Skin of body (tissue), 3 donors: ENCODE measurements at places on chromosomes 2 and 18. TPM values are rescaled to one million over a fixed set of nuclear protein-coding genes. Genes with fewer than 3 reads are reported as not detected.

DNA sequence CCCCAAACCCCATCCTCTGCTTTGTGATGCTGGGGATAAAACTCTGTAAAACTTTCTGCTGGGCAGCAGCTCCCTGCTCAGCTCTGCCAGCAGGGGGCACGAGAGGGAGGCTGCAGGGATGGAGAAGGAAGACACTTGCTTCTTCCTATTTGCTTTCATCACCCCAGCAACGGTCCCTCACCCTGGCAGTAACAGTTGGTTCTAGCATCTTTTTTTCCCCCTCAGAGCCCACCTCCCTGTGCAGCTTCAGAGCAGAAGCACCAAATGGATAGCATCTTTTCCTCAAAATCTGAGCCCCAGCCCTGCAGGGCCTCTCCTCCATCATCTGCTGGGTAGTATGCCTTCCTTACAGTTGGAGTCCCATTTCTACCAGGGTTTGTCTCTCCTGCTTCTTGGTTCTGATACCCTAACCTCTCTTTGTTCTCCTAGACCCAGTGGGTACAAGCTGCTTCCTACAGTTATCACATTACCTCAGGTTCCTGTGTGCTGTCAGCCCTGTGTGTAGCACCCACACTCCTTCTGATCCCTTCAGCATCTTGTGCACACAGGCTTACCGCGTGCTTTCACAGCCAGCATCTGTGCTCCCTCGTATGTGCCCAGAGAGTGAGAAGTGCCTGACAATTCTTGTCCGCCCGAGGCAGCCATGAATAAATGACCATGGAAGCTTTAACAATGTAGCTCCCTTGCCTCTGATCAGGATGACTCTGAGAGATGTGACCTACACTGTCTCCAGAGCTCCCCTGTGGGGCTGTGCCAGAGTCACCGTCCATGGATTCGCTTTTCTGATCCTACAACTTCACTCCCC is 14.5 kb downstream of the CKAP2L start:
- peak; percentile 44 for DNase-seq

GRCh38 chr2:55399815-55400214 is 19.8 kb downstream of the CCDC88A start:
- DNase-seq: no peak

Gene GAL3ST2
- total RNA-seq: 0.30 TPM

DNA sequence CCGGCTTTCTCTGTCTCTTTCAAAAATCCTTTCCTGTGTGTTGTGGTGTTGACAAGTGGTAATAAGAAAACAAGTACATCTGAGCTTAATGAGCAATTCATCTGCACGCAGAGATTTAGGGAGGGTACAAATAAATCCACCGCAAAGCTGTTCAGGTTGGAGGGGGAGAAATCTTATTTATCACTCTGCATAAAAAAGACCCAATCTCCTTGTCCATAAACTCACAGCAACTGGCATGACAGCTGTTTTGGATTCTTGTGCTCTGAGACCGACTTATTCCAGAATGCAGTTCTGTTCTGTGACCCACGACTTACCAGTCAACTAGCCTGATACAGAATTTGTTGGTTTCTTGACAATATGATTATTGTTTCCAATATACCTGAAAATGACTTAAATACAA is 380.1 kb downstream of the SOX11 start:
- DNase-seq: no peak

- DNase-seq: no peak
Observed at GRCh38 chr2:124533226-124533954, 508.3 kb downstream of the CNTNAP5 start.

GRCh38 chr2:207073801-207074678 is 91.7 kb downstream of the KLF7 start:
- peak; percentile 59 for DNase-seq

Gene GRHL1
- total RNA-seq: 93.0 TPM

Gene KRTCAP3
- 2.5 TPM for total RNA-seq

Gene CTNNA2
- total RNA-seq: 0.49 TPM

Gene MCEE
- 33.5 TPM for total RNA-seq

GRCh38 chr2:31903109-31903780 is 107.6 kb downstream of the MEMO1 start:
- DNase-seq: no peak

DNA sequence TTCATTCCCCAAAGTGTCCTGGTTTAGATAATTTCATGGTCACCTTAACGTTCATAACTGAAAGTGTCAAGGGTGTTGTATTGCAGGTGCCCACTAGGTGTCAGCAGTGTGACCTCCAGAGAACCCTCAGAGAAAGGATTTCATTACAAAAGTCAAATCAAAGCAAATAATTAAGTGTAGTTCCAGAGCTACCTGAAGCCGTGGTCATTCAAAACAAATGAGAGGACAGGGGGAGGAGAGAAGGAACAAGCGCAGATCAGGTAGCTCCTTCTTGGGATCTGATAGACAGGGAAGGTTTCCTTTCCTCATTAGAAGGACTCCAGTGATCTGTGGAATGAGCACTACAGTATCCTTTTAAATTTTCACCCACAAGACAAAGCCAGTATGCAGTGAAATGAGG is at the start of gene SLC9A4:
Gene SLC9A4, plus strand, starts transcription at position 207 of the 400 bp plus-strand sequence. CDS start 534 bp downstream, outside the sequence.
- DNase-seq: no peak

Gene CCDC150
- total RNA-seq: 6.3 TPM

GRCh38 chr2:120870467-120870788 is 134.8 kb downstream of the GLI2 start:
- no peak for DNase-seq

DNA sequence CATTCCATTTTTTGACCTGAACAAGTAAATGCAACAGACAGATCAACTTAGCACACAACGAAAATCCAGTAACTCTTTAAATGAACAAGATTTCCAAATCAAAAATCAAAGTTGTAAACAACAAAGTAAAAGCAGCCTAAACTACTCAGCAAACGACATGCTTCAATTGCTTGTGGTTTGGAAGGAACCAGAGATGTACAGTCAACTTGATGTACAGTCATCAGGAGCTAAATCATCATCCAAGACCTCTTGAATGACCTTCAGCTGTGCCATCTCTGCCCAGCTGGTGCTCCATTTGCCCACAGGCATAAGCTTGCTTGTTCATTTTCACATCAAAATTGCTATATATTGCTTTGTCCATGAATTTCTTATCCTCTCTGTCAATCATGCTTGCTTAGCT is 109.8 kb downstream of the UPP2 start:
- no peak for DNase-seq

- DNase-seq: no peak
Observed at GRCh38 chr2:122191331-122191730, 435.9 kb downstream of the TSN start.

DNA sequence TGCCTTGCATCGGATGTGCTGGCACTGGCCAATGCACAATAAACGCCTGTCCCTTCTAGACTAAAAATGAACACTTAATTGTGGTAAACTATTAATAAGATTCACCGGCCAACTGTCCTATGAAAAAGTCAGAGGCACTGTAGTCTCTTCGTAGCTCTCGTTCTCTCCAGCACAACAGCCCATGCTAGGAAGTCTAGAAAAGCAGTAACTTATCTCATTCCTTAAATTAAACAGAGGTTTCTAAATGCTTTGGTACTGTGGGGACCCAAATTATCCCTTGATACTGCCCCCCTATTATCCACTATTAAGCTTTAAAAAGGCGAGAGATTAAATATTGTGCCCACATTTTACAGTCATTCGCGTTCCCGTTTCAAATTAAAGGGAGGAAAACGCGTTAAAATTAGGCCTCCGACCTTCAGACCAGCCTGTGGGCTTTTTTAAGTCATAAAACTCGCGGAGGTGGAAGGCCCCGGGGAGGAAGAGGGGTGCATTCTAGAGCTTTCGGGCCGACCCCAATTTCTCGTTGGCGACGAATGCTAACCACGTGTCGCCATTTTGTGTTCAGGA is 1.5 kb upstream of the PCBP1 start:
- DNase-seq: peak; percentile 62

DNA sequence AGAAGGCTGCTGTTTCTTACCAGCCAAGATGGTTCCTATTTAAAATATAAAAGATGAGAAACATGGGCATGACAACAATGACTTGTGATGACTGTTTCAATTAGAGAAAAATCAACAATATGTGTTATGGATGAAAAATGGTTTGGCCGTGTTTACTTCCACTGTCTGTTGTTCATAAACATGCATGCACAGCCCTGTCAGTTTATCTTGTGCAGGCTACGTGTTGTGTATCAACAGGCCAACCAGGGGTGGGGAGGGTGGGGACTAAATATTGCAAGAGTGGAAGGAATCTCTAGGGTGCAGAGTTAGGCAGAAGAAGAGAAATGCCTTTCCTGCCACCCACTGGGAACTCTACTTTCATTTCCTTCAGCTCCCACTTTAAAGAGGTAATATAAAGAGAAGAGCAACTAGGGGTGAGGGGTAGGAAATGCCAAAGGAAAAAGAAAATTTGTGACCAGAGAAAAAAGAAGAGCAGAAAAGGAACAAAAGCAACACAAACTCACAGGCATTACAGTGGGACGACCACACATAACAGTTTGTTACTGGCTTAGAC is 116.8 kb upstream of the MEIS1 start:
- peak; percentile 69 for DNase-seq

- DNase-seq: no peak
Observed at GRCh38 chr2:128789776-128790455, 471.2 kb upstream of the HS6ST1 start.

DNA sequence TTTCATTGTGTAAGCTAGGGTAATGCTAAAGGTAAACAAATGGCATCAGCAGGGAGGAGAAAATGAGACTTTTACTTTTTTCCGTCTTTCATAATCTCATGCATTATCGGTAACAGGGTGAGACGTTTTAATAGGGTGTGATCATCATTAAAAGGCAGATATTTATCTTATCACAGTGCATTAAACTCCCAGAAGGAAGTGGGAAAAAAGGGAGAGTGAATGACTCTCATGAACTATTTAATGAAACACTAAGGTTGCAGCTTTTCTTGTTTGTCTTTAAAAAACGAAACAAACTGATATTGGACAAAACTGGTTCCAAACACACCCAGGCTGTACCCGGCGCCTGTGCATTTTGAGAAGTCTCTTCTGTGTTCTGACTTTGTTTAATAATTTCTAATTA is 1936.8 kb upstream of the PIK3C3 start:
- no peak for DNase-seq

Gene PTPRN
- not detected for total RNA-seq

Gene GATA6
- 2.2 TPM for total RNA-seq

GRCh38 chr2:24690524-24690923 is 102.7 kb downstream of the PTRHD1 start:
- no peak for DNase-seq

DNA sequence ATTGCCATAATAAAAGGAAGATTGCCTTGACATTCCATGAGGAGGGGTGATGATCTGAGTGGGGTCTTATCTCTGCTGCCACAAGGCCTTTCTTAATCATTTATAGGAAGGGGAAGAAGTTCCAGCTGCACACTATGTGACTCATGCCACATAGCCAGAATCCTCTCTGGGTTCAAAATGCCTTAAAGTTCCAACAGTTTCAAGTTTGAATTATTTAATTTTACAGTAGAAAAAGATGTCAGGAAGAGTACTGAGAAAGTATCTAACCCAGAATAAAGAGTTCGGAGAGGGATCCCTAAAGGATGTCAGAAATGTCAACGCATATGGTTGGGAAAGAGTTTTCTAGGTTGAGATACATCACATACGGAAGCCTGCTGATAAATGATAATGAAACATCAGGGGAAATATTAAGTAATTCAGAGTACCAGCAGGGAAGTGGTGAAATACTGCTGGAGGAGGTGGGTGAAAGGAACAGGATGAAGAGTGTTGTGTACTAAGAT is 999.9 kb downstream of the TSN start:
- DNase-seq: no peak

- no peak for DNase-seq
Observed at GRCh38 chr2:10396464-10396863, 51.7 kb downstream of the ODC1 start.

Gene TPGS2
- total RNA-seq: 38.3 TPM

GRCh38 chr2:174764280-174765255 is at the start of gene CHRNA1:
TSS of gene CHRNA1 (minus strand) at chr2:174764472. CDS start at chr2:174764394, 78 bp downstream.
- no peak for DNase-seq

DNA sequence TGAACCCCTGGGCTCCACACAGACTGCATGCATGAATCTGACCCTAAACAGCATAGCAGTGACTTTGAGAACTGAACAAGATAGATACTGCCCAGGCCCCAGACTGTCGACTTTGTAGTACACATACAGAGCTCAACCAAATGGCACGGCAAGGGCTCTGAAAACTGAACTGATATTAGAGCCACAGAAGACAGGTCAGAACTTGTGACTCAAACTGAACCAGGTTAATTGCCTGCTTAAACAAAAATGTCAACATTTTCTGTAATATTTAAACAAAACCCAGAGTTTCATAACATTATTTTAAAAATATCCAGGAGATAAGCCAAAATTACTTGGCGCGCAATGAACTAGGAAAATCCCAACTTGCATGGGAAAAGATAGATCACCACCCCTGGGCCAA is 260.3 kb downstream of the TPGS2 start:
- no peak for DNase-seq

- DNase-seq: no peak
Observed at GRCh38 chr2:216116418-216116817, 7.3 kb downstream of the XRCC5 start.

- no peak for DNase-seq
Observed at GRCh38 chr18:48581206-48581605, 42.4 kb downstream of the CTIF start.

Gene HMSD
- 0.20 TPM for total RNA-seq

GRCh38 chr2:241083091-241083415 is 19.0 kb downstream of the MTERF4 start:
- DNase-seq: no peak

Gene OST4
- total RNA-seq: 199 TPM

DNA sequence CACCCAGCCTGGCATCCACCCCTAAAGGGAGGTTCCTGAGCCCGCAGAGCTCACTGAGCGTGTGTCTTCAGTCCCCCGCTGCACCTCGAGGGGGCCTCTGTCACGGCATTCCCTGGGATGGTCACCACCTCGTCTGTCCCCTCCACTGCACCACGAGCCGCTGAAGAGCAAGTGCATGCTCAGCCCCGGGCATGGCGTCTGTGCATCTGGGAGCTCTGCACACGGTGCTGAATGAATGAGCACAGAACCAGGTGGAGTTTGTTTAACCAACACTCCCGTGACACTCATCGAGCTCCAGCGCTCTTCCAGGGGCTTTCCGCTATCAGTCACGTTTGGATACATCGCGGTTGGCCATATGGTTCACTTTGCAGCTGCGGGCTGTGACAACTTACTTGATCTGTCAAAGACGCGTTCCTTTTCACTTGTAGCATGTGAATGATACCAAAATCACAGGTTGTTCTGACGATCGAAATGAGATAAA is 9.2 kb downstream of the ALLC start:
- no peak for DNase-seq

Gene SLC16A14
- total RNA-seq: 8.2 TPM

Gene ACTG2
- total RNA-seq: 5.1 TPM
